Hematopoietic multipotent progenitor cell (in vitro differentiated cells): ENCODE measurements at places on chromosomes 16 and 17. TPM values are rescaled to one million over a fixed set of nuclear protein-coding genes. Genes with fewer than 3 reads are reported as not detected.

DNA sequence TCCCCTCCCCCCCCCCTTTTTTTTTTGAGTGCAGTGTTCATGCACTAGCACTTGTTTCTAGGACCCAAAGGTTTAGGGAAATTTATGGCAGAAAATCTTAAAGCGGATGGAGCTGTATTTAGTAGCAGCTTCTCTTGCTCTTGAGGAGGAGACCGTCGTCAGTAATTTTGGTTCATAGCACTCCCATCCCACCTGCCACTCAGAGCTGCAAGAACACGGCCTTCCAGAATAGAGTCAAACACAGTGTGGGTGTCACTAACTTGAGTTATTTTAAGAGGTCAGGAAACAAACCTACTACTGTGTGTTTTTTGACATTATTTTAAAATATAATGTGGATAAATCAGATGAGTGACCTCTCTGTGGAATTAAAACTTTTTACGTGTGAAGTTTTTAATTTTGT, 37.3 kb downstream of the SEC14L1 start:
- no peak for DNase-seq

DNA sequence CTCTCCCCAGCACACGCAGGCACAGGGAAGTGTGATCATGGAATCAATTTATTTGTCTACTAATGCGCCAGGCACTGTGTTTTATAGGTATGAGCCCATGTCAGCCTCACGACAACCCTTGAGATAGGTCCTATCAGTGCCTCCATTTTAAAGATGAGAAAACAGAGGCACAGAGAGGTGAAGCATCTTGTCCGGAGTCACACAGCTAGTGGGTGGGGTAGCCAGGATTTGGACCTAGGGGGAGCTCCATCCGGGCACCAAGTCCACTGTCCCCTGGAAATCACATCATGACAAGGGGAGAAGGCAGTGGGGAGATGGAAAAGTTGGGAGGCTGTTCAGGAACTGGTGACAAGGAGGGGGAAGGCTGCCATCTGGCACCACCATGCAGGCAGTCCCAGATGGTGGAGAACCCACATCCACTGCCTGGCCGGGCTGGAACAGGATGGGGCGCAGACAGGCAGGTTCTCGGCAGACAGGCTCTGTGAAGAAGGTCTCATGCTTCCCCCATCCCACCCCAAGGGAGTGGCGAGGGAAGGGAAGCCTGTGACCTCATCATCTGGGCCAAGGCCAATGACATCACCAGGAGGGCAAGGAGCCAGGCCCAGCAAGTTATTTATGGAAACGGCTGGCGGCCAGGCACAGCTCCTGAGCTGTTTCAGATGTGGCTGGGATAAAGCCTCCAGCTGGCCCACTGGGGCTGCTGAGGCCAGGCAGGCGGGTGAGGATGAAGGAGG, 126.0 kb upstream of the SDK2 start:
- no peak for DNase-seq

The PRM1 gene
- not detected for total RNA-seq

GRCh38 chr16:61421111-61421510, 615.1 kb downstream of the CDH8 start:
- no peak for DNase-seq

The CDH11 gene
- under 0.01 TPM for total RNA-seq

The EPOP gene
- total RNA-seq = 0.27 TPM

DNA sequence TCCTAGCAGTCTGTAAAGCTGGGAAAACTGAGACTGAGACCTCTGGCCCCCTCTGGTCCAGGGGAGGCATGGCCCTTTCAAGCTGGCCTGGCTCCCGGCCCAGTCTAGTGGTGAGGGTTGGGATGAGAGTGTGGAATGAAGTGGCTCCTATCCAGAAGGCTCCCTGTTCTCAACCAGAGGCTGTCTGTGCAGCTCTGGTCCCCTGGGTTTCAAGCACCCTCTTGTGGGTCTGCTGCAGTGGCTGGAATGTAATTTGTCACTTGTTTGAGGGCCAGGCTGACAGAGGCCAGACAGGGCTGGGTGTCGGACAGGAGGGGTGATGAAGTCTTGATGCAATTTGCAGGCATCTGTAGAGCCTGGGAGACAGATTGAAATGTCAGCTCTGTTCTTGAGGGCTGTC, 22.1 kb upstream of the PHF12 start:
- DNase-seq = no peak
